ENCODE measurements at places on chromosomes 12 and 14. TPM values are rescaled to one million over a fixed set of nuclear protein-coding genes. Genes with fewer than 3 reads are reported as not detected.

HOTAIR gene
- 1.6 TPM for polyA plus RNA-seq

BBS10 gene
- 38.6 TPM for polyA plus RNA-seq

DNA sequence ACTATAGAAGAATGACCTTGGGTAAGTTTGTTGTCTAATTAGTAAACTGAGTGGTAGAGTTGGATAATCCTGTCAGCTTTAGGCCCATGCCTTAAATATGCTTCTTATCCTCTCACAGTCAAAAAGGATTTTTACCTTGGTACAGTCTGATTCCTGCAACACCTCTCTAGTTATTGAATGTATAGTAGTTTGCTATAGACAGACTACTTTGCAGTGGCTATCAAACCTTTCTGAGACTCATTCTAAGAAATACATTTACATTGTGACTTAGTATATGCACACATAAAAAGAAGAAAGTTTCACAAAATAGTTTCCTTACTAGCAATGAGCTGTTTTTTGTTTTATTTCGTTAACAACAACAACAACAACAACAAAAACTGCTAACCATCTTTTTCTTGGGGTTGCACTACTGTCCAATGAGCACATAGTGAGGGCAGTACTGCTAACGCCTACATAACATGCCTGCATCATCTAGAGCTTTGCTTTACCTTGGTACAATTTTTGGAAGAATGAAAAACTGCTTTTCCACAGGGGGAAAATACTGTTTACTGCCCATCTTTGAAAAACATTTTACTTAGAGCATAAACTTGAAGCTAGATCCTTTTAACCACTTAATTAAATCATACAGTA lies 28.5 kb downstream of the WNK1 start:
- DNase-seq: no peak

ACSM4 gene
- not detected for polyA plus RNA-seq

DNA sequence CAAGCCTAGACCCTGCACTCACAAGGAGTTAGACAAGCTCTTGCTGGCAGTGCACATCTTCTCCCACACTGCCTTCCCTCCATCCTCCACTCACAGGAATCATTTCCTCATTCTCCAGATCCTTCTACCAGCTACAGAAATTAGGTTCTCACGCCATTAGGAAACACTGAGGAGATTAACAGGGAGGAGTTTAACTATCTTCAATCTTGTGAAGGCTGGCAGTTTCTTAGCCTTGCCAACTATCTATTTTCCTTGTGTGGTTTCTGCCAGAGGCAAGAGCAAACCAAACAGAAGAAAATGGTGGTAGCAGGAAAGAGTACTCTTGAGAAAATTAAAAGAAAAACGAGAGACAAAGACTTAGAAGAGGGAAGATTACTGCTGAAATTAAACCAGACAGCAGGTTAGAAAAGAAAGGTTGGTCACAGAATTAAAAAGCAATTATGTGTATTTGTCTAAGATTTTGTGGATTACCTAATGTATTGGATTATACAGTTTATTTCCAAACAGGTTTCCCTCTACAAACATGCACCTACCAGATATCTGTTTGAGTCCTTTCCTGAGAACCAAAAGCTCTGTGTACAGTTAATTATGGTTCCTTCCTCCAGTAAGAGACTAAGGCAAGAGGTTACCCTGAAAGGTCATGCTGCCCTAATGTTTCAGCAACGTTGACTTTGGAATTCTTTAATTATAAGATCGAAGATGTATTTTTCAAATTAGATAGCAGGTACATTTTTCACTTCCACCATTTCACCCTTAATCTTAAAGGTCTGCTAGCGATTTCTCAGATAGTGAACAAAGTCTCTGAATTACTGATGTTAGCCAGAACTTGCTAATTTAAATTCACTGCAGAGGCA lies 5.0 kb downstream of the RERG start:
- no peak for DNase-seq

HSP90AA1 gene
- polyA plus RNA-seq: 764 TPM

- DNase-seq: no peak
Observed at GRCh38 chr12:15596174-15596573, 193.0 kb downstream of the EPS8 start.

BCL11B gene
- polyA plus RNA-seq: 2.6 TPM

DNA sequence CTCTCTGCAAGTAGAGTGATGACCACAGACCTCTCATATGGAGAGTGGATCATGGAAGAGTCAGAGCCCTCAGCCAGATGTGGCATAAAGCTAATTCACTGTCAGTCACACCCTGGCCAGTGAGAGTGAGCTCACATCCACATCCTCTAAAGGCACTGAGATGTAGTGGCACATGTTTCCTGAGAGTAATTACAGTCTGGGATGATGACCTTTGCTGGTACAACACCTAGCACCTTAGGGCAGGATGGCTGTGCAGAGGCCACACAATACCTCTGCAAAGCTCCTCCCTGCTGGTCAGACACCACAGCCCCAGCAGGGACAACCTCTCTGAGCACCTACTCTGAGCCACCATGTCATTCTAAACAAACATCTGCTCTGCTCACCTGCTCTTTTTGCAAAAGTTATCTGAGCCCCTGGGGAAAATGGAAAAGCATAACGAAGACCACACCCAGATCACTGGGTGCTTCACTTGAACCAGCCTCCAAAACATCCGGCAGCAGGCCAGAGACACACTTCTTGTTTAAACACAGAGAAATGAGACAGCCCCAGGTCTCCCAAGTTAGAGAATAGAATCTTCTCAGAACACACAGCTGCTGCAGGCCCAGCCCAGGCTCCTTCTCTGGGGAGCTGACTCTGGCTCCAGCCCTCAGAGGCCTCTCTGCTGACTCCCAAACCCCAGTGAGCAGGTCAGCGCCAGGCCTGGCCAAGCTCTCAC lies 30.3 kb downstream of the PITPNM2 start:
- DNase-seq: no peak

CD163 gene
- 7.7 TPM for polyA plus RNA-seq

- no peak for DNase-seq
Observed at GRCh38 chr12:102958073-102958829, 777 bp downstream of the ASCL1 start.

EIF5 gene
- 228 TPM for polyA plus RNA-seq
